Activated CD4-positive, alpha-beta T cell treated with anti-CD3 and anti-CD28 coated beads, Interleukin-2, amount 50 U/mL, for 16 hours (primary cell): ENCODE measurements at places on chromosomes 4 and X.
A peak's percentile ranks its signal among the peaks of the same experiment; 100 is the strongest.

- DNase-seq, result no peak
These were observed 54.0 kb upstream of the EGFL6 start for GRCh38 chrX:13515211-13515930.

DNA sequence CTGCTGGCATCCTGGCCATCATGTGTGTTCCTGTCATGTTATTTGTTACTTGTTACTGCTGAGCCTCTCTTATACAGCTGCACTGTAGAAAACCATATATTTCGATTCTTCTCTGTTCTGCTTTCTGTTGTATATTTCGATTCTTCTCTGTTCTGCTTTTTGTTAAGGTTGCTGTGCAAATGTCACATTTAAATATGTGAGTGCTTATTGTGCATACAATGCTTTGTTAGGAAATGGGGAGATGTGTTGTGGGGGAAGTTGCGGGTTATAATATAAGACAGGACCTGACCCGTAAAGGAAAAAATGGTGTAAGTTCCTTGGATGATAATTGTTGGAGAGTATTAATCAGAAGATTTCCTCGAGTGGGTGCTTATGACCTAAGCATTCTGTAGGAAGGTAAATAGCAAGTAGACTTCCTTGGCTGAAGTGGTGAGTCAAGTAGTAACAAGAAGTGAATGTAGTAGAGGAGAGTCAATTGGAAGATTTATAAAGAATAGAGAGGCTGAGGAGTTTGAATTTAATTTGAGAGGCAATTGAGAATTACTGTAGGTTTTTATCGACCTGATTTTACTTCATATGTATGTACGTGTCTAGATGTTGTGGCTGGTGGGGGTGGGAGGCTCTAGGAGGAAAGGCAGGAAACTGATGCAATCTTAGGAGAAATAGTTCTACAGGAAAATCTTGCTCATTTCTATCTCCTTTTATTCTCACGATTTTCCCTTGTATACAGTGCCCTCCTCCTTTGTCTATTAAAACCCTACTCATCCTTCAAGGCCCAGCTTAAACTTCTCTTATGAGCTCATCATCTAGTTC is 8.5 kb downstream of the OGT start:
- peak; percentile 38 for DNase-seq

DNA sequence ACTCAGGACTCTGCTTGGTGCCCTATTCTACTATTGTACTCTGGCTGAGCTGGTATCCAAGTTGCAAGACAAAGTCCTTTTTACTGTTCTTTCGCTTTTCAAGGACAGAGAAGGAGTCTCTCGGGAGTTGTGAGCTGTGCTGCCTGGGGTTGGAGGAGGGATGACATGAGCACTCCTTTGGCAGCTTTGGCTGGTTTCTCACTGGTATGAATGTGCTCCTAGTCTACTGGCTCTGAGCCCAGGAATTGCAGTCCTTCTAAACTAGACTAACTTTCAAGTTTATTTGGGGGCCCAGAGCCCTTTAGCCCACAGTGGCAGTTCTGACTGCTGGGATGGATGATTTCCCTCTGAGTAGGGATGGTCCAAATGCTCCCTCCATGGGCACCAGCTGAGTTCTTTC is 997.1 kb downstream of the RAB28 start:
- no peak for DNase-seq

GRCh38 chr4:5503336-5503936 is 204.9 kb downstream of the EVC2 start:
- no peak for DNase-seq

DNA sequence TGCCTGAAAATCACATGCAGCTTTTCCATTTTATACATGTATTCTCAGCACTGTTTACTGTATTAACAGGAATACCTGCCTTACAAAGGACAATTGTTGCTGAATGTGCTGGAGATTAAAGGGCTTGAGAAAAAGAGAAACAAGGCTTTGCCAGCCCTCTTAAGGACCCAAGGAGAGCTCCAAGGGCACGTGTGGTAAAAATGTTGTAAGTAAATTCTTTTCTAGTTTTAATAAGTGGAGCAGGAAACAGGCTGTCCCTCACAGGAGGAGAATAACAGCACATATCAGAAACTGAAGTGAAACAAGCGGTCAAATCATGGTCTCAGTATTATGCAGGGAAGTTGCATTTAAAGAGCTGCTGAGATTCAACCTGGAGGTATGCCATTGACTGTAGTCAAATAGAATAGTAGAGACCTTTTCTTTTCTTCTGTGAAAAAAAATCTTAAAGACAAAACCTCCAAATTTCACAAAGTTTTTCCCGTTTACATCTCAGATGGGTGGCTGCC is 18.5 kb downstream of the IGFBP7 start:
- no peak for DNase-seq

- DNase-seq, result peak; percentile 21
These were observed 26.2 kb downstream of the DLG3 start for GRCh38 chrX:70470850-70471289.
